Muscle of arm (tissue), 14 donors: ENCODE measurements at places on chromosomes 6 and 20.
A peak's percentile ranks its signal among the peaks of the same experiment; 100 is the strongest.

DNA sequence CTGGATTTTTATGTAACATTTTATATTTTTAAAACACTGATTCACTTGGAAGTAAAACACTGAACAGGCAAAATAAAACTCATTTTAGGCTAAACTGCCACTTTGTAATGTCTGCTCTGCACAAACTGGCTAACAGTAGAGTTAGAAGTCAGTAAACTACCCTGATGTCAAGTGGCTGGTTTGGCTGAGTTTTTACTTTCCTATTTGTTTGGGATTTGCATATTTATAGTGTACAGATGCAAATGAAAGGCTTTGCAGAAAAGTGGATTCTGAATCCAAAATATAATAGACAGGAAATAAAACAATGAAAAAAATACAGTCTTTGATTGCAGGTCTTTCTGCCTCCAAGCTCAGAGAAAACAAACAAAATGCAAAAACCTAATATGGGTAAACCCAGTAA, 213.1 kb downstream of the CDH26 start:
- no peak for DNase-seq

GRCh38 chr20:38021087-38021772, 12.0 kb downstream of the TTI1 start:
- DNase-seq: no peak

GRCh38 chr6:1849691-1850090, 240.0 kb downstream of the FOXC1 start:
- no peak for DNase-seq

GRCh38 chr6:137193256-137194070, 20.0 kb upstream of the IL22RA2 start:
- DNase-seq: no peak

GRCh38 chr20:7879883-7880282, 60.4 kb downstream of the HAO1 start:
- DNase-seq: no peak

GRCh38 chr6:37680668-37681067, 17.0 kb downstream of the MDGA1 start:
- peak; percentile 49 for DNase-seq

DNA sequence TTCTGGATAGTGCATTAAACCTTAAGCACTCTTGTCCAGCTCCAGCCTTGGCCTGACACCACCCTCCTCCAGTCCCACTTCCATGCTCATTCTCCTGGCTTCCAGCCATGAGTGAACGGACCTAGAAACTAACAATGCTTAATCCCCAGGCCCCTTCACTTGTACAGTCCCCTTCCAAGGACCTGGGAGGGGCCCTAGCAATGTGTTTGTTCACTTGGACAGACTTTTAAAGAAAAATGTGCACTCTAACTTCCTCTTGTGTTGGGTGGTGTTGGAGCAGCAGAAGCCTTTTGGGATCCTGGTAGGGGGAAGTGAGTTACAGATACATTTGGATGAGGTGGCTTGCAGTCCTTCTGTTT, 48.9 kb upstream of the CCN6 start:
- DNase-seq: peak; percentile 90

DNA sequence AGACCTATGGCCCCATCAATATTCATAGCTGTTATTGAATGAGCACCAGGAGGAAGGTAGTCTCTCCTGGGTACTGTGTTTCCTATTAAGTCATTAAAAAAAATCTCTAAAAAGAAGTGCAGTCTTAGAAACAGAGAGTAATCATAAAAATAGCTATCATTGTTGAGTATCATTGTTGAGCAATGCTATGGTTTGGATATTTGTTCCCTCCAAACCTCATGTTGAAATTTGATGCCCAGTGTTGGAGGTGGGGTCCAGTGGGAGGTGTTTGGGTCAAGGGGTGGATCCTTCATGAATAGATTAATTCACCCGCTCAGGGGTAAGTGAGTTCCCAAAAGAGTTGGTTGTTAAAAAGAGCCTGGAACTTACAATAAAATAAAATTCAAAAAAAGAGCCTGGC, 88.1 kb upstream of the IYD start:
- DNase-seq: no peak
